EL (cell line): ENCODE measurements at places on chromosomes 2 and 18.
A peak's percentile ranks its signal among the peaks of the same experiment; 100 is the strongest.

DNA sequence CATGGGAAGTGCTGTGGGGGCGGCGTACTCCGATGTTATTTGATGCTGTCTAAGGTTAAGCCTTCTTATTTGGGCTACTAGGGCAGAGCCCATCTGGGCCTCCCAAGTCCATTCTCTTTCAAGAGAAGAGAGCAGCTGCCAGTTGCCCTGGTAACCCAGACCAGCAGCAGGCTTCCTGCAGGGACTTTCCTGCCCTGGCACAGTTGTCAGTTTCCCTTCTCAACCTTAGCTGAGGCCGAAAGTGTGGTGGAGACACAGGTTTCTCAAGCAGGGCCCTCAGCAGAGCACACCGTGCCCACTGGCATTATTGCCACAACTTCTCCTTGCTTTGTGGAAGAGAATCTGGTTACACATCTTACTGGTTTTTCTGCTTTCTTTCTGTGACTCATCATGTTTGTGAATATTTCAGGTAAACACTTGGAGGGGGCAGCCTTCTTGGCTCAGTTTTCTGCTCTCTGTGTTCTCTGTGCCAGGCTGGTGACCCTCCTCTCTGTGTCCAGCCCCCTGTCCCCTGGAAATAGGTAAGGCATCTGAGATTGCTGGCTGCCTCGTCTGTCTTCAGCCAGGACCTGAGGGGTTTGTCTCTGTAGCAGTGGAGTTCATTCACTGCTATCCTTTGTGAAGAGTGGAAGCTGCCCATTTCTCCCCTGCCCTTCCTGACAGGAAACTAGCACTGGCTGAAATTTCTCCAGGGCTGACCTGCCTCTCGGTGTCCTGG, 111.0 kb downstream of the B3GNT2 start:
- no peak for DNase-seq

DNA sequence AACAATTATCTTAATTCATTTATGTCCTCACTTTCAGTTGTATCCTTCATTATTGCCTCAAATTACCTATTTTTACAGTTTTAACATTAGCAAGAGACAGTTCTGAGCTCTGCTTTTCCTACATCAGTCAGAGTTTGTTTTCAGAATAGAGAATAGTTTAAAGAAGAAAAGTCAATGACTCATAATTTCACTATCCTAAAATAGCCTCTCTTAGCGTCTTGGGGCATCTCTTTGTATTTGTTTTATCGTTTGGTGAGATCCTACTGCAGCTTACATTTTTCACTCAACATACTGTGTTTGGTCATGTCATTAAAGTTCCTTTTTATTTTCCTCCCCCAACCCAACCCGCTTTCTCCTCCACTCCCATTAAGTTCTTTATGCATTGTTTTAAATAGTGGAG, 3.8 kb downstream of the SEC11C start:
- peak; percentile 4 for DNase-seq

GRCh38 chr2:157261199-157261782, 3.8 kb downstream of the GALNT5 start:
- DNase-seq: peak; percentile 61

- DNase-seq: no peak
Measured at GRCh38 chr2:241135737-241136136, 13.5 kb downstream of the PASK start.

- DNase-seq: no peak
Measured at GRCh38 chr2:141399270-141399669, 731.5 kb downstream of the LRP1B start.

DNA sequence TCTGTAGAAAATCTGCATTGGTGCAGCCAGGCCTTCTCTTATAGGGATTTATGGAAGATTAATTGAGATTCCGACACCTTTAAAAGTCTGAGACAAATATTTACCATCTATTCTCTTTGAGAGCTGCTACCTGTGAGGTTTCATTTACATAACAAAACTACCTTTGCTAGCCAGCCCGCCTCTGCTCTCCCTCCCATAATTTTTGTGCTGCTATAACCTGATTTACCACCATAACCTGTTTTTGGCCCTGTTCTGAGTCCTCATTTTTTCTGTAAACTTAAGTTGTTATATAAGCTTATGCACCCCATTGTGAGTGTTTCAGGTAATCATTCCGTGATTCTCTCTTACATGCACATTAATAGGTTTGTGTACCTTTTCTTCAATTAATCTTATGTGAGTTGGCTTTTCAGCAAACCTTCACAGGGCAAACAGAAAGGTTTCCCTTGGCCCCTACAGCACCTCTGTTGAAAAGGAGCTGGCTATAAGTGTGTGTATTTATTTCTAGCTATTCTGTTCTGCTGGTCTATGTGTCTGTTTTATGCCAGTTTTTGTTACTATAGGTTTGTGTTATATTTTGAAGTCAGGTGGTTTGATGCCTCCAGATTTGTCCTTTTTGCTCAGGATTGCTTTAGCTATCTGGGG, 114.9 kb upstream of the XIRP2 start:
- no peak for DNase-seq

DNA sequence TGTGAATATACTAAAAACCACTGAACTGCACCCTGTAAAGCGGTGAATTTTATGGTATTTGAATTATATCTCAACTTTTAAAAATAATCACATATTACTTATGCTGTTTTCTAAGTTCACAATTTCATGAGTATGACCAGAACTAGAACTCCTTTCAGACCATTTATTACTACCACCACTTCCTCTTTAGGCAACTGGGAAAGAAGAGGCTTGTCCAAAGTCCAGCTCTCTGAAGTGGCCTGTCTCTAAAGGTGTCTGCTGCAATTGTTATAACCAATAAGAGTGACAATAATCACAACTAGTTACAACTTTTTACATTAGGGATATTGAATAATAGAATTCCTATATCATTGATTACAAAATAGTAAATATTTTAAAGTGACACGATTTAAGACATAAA, 267.9 kb upstream of the PIK3C3 start:
- no peak for DNase-seq

DNA sequence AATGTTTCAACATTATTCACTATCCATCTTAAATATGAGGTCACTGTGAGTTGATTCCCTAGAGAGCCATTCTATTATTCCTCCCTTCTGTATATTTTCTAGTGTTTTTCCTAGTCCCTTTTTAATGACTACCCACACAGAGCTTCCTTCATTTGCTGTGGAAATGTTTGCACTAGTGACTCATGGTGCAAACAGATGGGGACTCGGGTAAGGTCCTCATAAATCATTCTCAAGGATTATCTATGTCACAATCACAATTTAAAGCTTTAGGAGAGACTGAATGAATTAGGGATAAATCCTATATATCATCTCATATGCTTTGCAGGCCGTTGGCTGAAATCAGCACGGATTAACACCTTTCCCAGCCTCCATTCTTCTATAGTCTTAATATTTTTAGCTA, 159.6 kb downstream of the DCC start:
- DNase-seq: no peak

DNA sequence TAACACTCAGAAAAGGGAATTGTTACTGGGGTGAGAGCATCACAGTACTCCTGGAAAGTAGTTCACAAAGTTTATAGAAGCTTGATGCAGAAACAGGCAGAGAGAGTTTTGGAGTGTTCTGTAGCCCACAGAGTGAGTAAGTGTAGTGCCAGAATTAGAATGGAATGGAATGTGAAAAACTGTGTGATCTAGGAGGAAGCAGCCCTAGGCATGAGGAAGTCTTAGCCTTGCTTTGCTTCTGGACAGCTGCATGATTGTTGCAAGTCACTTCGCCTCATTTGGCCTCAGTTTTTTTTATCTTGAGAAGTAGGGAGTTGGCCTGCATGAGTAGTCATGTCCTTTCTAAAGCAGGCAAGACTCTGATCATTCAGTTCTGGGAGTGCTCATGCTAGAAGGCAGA, 10.9 kb downstream of the SERPINB12 start:
- DNase-seq: peak; percentile 83

DNA sequence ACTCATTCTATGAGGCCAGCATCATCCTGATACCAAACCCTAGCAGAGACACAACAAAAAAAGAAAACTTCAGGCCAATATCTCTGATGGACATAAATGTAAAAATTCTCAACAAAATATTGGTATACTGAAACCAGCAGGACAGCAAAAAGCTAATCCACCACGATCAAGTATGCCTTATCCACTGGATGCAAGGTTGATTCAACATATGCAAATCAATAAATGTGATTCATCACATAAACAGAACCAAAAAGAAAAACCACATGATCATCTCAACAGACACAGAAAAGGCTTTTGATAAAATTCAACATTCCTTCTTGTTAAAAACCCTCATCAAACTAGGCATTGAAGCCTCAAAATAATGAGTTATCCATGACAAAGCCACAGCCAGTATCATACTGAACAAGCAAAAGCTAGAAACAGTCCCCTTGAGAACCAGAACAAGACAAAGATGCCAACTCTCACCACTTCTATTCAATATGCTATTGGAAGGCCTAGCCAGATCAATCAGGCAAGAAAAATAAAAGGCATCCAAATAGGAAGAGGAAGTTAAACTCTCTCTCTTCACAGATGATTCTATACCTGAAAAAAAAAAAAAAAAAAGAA, 45.3 kb downstream of the RTTN start:
- peak; percentile 21 for DNase-seq

DNA sequence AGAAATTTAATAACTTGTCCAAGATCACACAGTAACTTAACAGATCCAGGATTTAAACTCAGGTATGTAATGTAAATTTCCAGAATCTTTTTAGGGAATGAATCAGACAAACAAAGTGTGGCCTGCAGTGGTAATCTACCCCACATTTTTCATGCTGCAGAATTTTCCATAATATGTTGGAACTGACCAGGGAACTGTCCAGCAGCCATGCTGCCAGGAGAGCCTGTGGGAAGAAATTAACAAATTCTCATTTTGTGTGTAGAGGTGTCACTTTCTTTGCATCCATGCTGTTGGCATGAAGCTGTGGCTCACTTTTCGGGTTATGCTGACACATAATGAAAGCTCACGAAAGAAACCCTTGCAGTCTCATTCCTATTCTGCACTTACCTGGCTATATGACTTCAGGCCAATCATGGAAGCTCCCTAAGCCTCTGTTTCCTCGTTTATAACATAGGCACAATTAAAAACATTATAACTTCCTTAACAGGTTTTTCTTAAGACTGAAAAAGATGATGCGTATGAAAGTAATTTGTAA, 54.7 kb downstream of the CDKL4 start:
- DNase-seq: no peak
